ENCODE measurements at places on chromosomes 2 and 18. TPM values are rescaled to one million over a fixed set of nuclear protein-coding genes. Genes with fewer than 3 reads are reported as not detected.

The DCDC2C gene
- total RNA-seq = not detected

GRCh38 chr2:179021258-179021657 is 28.7 kb downstream of the CCDC141 start:
- no peak overlapping the region for H3K4me3 ChIP-seq
- peaks cover 4% of the 10 kb centered on the region for H3K36me3 ChIP-seq
- DNase-seq = no peak
- no peaks in the 10 kb centered on the region for H3K27me3 ChIP-seq

The VWA3B gene
- total RNA-seq = not detected

The ACADL gene
- not detected for total RNA-seq

DNA sequence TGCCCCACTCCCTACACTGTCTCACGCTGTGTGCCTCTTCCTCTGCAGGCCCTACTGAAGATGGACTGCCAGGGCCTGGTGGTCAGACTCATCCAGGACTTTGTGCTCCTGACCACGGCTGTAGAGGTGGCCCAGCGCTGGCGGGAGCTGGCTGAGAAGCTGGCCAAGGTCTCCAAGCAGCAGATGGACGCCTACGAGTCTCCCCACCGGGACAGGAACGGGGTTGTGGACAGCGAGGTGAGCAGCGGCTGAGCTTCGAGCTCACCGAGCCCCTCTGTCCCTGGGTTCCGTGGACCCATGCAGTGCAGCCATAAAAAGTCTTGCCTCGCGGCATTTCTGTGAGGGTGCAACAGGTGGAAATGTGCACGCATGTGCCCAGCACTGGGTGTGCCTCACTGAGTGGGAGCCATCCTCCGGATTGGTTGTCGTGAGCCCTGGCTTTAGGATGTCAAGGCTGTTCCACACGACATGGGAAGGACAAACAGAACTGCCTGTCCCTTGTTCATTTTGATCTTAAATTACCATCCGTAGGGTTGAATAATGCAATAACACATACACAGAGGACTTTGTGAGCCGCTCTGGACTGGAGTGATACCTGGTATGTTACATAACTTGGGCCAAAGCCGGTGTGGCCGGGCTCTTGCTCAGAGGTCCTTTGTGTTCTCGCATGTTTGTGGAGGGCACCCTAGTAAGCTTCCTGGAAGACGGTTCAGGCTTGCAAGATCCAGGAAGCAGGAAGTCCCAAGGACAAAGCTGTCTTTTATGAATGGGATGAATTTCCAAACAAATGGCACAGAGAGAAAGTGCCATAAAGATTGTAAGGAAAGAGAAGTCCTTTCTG is 100.9 kb downstream of the SH3BP4 start:
- DNase-seq = no peak
- H3K4me1 ChIP-seq = peaks cover 28% of the 10 kb centered on the region
- no peak overlapping the region for H3K4me3 ChIP-seq
- H3K36me3 ChIP-seq = peaks cover 22% of the 10 kb centered on the region
- peak overlapping the region; percentile 3 for H3K27ac ChIP-seq

The TUBB6 gene
- 167 TPM for total RNA-seq

- peaks cover 18% of the 10 kb centered on the region for H3K36me3 ChIP-seq
- DNase-seq = peak; percentile 84
- peaks cover 33% of the 10 kb centered on the region for H3K4me1 ChIP-seq
These were observed 37.1 kb downstream of the ARHGEF4 start for GRCh38 chr2:130873700-130874346.

The WNT10A gene
- total RNA-seq = not detected

The ABCG5 gene
- total RNA-seq = not detected

The IL36A gene
- not detected for total RNA-seq

- no peak overlapping the region for H3K27ac ChIP-seq
- peak; percentile 26 for DNase-seq
- H3K4me1 ChIP-seq = no peaks in the 10 kb centered on the region
- no peaks in the 10 kb centered on the region for H3K27me3 ChIP-seq
- no peak overlapping the region for H3K4me3 ChIP-seq
These were observed 242.3 kb upstream of the NOL4 start for GRCh38 chr18:34467058-34467457.

DNA sequence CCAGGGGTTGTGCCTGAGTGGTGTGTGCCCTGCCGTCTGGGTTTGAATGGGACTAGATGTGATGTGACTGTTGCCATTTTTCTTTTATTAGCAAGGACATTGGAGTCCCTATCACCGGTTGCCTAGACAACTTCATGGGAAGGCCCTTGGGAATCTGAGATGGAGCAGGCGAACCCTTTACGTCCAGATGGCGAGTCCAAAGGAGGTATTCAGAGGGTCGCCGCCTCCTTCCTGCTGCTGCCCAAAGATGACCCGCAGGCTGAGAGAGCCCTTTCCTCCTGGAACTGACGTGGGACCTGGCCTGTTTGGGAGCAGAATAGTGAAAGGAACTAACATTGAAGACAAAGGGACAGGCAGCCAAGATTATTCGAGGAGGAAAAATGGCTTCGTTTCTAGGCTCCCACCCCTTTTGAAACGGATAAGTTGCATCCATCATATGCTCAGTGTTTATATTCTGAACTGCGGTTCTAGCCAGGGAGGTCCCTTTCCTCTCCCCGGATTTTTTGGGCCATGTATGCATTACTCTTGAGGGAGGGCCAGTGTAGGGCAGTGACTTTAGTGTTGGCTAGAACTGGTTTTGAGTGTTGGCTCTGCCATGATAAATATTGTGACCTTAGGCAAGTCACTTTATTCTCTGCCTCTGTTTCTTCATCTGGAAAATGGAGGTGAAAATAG is 673 bp downstream of the CENPO start:
- peak overlapping the region; percentile 90 for H3K4me3 ChIP-seq
- peaks cover 32% of the 10 kb centered on the region for H3K4me1 ChIP-seq
- DNase-seq = no peak
- H3K36me3 ChIP-seq = peaks cover 22% of the 10 kb centered on the region
- no peaks in the 10 kb centered on the region for H3K27me3 ChIP-seq

GRCh38 chr2:85472261-85472660 is 53.7 kb downstream of the SH2D6 start:
- H3K27me3 ChIP-seq = no peaks in the 10 kb centered on the region
- no peak overlapping the region for H3K27ac ChIP-seq
- no peak overlapping the region for H3K4me3 ChIP-seq
- peaks cover 18% of the 10 kb centered on the region for H3K4me1 ChIP-seq
- H3K36me3 ChIP-seq = no peaks in the 10 kb centered on the region
- no peak for DNase-seq

- no peak for DNase-seq
- H3K4me3 ChIP-seq = no peak overlapping the region
- peaks cover 13% of the 10 kb centered on the region for H3K36me3 ChIP-seq
- H3K27me3 ChIP-seq = no peaks in the 10 kb centered on the region
- peaks cover 4% of the 10 kb centered on the region for H3K4me1 ChIP-seq
These were observed 94.2 kb downstream of the ARMC9 start for GRCh38 chr2:231292472-231293134.

DNA sequence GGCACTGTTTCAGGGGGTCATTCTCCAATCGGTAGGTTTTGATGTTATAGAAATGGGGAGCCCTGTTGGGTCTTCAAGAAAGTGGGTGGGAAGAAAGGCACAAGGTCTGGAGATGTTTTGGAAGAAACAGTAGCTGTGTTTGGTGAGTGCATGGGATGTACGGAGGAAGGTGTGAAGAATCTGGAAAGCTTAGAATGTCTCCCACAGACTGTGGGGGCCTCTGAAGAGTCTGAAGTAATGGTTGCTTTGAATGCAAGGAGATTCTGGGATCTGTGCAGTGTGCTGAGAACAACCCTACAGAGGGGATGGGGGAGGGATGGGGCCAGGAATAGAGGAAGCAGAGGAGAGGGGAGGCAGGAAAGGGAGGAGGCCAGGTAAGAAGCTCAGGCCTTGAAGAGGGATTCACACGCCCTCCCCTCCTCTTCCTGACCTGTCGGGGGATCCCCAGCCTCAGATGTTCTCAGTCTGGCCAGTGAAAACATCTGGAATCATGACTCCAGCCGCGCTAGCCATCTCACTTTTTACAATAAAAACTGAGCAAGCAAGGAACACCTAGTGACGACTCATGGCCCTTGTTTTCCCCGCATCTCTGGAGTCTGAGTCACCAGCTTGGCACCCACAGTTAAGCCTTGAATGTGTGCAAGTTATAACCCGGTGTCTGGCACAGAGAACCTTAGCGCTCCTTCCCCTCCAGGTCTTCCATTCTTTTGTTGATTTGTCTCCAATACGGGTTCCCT is 74.2 kb downstream of the SH3BP4 start:
- peak overlapping the region; percentile 93 for H3K27ac ChIP-seq
- DNase-seq = peak; percentile 98
- H3K27me3 ChIP-seq = no peaks in the 10 kb centered on the region
- H3K4me1 ChIP-seq = peaks cover 59% of the 10 kb centered on the region
- H3K4me3 ChIP-seq = peak overlapping the region; percentile 71
- peaks cover 6% of the 10 kb centered on the region for H3K36me3 ChIP-seq

DNA sequence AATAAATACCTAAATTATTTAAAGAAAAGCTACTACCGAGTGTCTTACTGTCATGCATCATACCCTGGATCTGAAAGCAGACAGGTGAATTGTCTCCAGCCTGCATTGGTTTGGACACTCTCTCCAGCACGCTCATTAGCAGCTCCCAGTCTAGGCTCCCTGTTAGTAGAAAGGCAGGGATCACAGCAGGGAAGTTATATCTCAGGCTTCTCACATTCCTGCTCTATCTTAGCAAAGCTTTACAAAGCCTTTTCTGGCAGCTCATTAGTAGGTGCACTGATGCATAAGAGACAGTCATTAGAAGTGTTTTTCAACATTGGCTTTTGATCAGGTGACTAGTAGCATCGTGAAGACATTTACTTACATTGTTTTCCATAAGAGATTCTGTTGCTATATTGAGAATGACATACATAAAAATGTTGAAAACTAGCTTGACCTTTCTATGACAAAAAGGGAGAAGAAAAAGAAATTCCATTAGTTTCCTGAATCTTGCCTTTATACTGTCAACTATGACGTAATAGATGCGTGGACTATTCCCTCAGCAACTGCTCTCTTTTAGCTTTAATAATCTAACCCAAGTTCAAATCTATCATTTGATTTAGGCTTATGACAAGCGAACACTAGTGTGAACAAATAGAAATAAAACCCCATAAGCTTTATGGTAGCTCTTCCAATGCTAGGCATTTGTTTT is 408.7 kb upstream of the KCNH7 start:
- H3K27me3 ChIP-seq = no peaks in the 10 kb centered on the region
- H3K27ac ChIP-seq = no peak overlapping the region
- no peak for DNase-seq
- H3K4me3 ChIP-seq = no peak overlapping the region

DNA sequence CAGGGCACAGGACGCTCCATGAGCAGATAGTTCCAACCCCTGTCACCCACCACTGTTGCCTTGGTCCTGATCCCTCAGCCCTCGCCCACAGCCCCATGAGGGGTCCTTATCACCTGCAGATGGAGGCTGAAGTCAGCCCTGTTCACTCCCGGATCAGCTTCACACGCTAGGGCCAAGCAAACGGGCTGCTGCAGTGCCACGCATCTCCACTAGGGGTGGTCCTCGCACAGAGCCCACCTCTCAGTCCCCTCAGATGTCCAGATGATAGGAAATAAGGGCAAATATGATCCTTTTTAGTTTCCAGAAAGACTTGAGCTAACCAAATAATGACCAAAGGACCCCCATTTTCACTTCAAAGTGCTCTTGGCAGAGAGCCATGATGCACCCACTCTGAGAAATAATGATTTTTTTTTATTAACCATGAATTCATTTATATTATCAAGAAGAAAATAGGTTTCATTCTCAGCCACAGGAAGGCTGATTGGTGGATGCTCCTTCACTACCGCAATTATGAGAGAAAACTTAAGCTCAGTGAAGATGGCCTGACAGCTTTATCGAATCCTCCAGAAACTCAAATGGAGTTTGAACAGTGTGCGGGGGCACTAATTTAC is 71.9 kb upstream of the KLHL29 start:
- H3K27ac ChIP-seq = no peak overlapping the region
- no peak overlapping the region for H3K4me3 ChIP-seq
- DNase-seq = peak; percentile 4
- peaks cover 68% of the 10 kb centered on the region for H3K27me3 ChIP-seq

The REG1A gene
- total RNA-seq = not detected

GRCh38 chr2:240234503-240234951 is 94.1 kb upstream of the OTOS start:
- no peak for DNase-seq
- peaks cover 29% of the 10 kb centered on the region for H3K4me1 ChIP-seq
- peaks cover 9% of the 10 kb centered on the region for H3K27me3 ChIP-seq
- H3K36me3 ChIP-seq = peaks cover 4% of the 10 kb centered on the region

DNA sequence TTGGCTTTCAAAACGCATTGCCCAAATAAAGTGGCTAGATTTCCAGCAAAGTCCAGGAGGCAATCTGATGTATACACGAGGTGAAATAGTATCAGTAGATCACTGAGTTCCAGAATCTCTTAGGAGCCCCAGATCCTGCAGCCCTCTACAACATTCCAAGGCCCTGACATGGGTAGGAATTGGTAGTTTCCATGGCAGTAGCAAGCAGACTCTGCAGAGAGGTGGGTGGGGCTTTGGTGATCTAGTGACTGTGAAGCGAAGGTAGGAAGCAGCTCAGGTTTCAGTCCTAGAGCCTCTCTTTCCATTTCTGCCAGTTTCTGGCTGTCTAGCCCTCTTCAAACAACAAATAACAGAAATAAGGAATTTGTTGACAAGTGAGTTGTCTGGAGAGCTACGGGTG is 13.8 kb upstream of the SGPP2 start:
- DNase-seq = peak; percentile 8
- no peaks in the 10 kb centered on the region for H3K36me3 ChIP-seq
- H3K4me3 ChIP-seq = no peak overlapping the region

- H3K36me3 ChIP-seq = no peaks in the 10 kb centered on the region
- DNase-seq = peak; percentile 27
- no peak overlapping the region for H3K4me3 ChIP-seq
These were observed 64.7 kb upstream of the KLF7 start for GRCh38 chr2:207230261-207231105.

DNA sequence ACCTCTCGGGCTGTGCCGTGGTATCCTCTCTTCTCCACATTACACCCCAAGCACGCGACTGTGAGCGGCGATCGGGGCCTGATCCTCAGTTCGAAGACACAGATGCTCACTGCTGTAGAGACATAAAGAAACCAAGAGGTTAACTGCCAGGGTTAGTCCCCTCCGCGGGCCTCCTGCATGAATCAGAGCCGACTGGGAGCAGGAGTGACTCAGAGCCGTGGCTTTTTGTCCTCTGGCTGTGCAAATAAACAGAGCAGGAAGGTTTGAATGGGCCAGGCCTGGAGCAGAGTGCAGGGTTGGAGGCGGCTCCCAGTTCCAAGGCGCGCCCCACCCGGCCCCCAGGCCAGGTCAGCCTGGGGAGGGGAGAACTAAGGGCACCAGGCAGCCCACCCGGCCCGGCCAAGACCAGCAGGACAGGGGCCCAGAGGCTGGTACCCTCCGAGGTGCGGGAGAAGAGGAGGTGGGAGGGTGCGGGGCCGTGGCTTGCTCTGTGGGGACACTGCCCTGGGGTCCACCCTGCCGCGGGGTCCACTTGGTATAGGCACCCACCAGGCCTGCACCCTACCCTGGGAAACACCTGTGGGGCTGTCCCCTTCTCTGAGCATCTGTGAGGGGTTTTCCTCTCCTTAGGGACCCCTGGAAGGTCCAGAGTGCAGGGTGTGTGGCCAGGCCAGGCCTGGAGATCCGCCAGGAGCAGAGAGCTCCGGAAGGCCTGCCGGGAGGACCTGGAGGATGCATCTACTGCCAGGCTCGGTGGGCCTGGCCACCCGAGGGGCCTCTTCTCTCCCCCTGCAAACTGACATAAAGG is 16.5 kb downstream of the TWIST2 start:
- H3K27ac ChIP-seq = peak overlapping the region; percentile 95
- H3K27me3 ChIP-seq = no peaks in the 10 kb centered on the region
- peaks cover 59% of the 10 kb centered on the region for H3K4me1 ChIP-seq
- peak overlapping the region; percentile 61 for H3K4me3 ChIP-seq
- peak; percentile 98 for DNase-seq

- H3K27me3 ChIP-seq = peaks cover 12% of the 10 kb centered on the region
- H3K27ac ChIP-seq = no peak overlapping the region
- no peaks in the 10 kb centered on the region for H3K36me3 ChIP-seq
These were observed 142.4 kb upstream of the AQP4 start for GRCh38 chr18:27007880-27008279.

The LYPD6B gene
- total RNA-seq = 0.37 TPM
